SK-MEL-5 (cell line): ENCODE measurements at places on chromosomes 4 and X. TPM values are rescaled to one million over a fixed set of nuclear protein-coding genes. Genes with fewer than 3 reads are reported as not detected.

- DNase-seq = peak; percentile 2
Measured at GRCh38 chrX:155313766-155314165, 20.6 kb downstream of the CLIC2 start.

DNA sequence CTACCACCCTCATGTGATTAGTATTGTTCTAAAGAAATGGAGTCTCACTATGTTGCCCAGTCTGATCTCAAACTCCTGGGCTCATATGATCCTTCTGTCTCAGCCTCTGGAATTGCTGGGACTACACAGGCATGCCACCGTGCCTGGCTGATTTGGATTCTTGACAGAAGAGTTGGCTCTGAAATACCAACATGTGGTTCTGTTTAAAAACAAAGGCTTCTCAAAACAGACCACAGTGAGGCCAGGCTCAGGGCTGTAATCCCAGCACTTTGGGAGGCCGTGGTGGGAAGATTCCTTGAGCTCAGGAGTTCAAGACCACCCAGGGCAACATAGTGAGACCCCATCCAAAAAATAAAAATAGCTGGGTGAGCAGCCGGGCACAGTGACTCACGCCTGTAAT, 126.7 kb downstream of the DHRSX start:
- no peak for DNase-seq

Gene USP17L29
- total RNA-seq = not detected in 2 replicates

Gene GC
- not detected in 2 replicates for total RNA-seq

- DNase-seq = peak; percentile 83
Measured at GRCh38 chr4:186149872-186150271, 41.5 kb upstream of the CYP4V2 start.

DNA sequence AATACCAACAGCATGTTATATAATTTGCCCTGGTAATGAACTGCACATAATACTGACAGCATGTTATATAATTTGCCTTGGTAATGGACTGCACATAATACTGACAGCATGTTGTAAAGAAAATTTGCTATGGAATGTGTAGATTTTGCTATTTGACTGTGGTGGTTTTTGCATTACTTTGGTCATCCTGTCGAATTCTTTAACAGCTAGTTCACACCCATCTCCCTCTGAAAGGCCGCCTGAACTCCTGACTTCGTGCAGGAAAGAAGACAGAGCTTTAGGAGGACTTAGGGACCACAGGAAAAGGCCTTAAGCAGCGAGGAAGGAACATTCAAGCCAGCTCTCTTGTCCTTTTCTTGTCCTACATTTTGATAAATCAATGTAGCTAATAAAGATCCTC, 45.2 kb upstream of the DCLK2 start:
- no peak for DNase-seq

GRCh38 chrX:131262738-131263679, 26.1 kb downstream of the IGSF1 start:
- peak; percentile 67 for DNase-seq

DNA sequence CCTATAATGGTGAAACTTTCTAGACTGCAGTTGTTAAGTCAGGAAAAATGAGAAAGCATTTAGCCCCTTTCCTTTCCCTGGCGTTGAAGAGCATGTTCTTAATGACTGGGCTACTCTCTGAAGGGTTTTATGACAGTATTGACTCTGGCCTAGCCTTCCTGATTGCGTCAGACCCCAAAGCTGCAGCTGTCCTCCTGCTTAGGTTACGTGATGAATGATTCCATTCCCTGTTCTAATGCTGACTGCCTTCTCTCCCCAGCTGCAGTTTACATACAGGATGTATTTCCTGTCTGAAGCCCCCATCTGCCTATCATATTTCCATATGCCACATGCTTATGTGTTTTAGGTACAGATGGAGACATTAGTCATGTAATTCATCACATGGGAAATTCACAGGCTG, 105.8 kb upstream of the EGFL6 start:
- no peak for DNase-seq

DNA sequence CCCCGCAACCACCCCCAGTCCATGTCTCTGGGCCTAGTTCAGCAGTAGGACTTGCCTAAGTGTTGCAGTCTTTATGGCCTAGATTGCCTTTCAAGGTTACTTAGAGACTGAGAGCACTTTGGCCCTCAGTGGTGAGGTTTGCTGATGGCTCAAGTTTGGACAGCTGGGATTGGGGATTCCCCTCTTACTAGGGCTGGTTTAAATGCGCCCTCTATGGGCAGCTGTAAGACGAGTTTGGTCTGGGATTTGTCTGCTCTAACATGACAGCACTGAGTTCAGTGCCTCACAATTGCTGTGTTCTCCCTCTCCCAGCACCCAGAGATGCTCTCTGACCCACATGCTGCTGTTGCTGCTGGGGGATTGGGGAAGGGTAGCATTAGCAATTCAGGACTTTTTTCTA, 23.1 kb downstream of the DACH2 start:
- peak; percentile 72 for DNase-seq

Gene OTUD6A
- total RNA-seq = not detected in 2 replicates

Gene CSTF2
- 29.7 and 30.0 TPM in 2 replicates for total RNA-seq

- DNase-seq = no peak
Measured at GRCh38 chr4:105440890-105441289, 33.0 kb downstream of the PPA2 start.

DNA sequence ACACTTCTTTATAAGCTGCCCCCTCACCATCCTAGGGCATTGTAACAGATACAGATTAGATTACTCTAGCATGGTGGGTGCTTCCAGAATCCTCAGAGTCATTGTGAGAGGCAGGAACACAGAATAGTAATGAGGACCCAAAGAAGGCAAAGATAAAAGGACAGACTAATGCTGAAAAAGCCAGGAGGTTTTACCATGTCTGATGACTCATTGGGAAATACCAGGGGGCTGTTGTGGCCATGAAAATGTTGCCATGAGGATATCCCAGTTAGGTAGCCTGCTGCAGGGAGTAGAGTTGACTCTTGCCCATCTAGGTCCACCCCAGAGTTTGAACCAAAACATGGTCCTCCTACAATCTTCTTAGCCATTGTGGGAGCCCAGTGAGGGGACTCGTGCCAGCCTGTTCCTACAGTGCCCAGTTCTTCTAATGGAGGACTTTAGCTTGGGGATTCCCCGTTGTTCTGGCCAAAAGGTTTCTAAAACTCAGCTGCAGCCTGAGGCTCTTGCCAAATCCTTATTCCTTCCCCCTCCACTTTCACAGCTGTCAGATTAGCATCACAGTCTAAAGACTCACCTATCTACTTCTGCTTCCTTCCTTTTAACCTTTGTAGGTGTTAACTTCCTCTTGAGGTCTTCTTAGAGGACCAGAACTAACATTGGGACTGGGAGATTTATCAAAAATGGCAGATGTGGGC, 586.0 kb upstream of the AADAT start:
- DNase-seq = no peak

DNA sequence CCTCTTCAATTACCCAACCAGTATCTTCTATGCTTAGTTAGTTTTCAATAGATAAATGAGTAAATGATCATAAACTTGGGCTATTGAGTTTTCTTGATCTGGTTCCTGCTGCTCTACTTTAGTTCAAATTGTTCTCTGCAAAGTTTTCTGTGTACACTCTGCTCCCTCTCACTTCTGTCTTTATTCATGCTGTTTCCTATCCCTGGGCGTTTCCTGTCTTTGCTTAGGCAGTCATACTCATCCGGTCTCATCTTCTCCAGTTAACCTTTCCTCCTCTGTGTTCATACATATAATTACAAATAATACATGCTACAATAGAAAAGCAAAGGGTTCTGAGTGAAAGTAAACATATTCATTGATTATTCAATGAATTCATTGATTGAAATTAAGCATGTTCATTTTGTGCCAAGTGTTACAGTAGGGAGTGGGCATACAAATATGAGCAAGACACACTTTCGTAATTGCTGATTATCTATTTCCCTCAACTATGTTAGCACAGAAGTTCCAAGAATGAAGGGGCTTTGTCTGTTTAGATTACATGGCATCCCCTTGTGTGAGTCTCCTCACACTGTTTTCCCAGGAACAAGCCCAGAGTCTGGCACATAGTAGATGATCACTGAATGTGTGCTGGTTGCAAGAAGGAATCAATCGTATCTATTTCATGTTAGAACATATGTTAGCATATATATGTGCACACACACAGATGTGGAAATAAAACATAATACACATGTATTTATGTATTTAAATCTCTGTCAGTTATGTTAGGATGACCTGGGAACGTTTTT, 1.1 kb downstream of the RAB39B start:
- DNase-seq = no peak

- DNase-seq = no peak
Measured at GRCh38 chrX:133053861-133054598, 42.9 kb downstream of the USP26 start.

DNA sequence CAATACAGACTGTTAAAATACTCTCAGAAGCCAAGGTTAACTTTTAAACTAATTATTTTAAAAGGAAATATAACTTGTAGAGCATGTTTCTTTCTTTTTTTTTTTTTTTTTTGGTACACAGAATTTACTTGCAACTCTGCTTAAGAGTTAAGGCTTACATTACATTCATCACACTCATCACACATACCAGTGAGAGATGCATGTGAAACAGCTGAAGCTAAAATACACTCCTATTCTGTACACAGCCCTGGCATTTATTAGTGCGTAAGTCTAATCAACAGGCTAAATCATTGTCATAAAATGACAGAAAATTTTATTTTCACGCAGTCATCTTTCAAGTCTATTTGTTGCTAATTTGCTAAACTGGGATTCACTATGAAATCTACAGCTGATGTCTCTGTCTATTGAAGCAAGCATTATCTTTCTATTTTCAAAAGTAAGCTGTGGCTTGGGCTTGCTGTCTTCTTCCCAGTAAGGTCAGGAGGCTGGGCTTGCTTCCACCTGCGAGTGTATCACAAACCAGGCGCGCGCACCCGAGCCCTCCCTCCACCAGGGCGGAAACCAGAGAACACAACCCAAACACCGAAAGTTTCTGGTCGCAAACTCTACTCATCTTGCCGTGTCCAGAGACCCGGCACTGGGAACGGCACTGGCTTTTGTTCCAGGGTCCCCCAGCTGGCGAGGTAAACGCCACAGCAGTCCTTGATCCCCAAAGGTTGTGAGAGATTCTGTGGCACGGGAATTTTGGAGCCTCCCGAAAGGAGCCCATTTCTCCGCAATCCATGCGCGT, 3.9 kb downstream of the MAML3 start:
- DNase-seq = peak; percentile 60

Gene PROM1
- total RNA-seq = 3.1 and 4.1 TPM in 2 replicates

Gene PAK3
- total RNA-seq = 0.03 TPM in 1 of 2 replicates, not detected in the other

GRCh38 chrX:141701072-141701471, 2.5 kb upstream of the SPANXD start:
- no peak for DNase-seq

DNA sequence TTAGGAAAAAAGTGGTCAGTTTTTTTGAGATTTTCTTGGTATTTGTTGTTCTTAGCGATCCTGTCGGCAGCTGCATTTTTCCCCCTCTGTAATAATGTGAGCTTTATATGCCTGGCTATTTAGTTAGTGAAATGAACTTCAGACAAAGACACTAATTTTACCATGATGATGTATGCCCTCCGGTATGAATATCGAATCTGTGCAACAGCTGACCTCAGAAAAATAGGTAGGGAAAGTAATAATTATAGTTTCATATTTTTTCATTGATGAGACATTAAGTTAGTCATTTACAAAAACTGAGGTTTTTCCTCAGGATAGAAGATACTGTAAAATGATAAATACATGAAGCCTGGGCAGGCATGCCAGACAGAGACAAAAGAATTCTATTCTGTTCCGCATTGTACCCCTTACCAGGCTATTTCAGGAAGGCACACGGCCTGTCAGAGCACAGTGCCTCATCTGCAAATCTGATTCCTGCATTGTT, 155.8 kb downstream of the SHROOM3 start:
- DNase-seq = no peak

Gene NAP1L5
- 10.8 and 14.0 TPM in 2 replicates for total RNA-seq

- DNase-seq = no peak
Measured at GRCh38 chrX:120401301-120401700, 39.4 kb downstream of the ATP1B4 start.

DNA sequence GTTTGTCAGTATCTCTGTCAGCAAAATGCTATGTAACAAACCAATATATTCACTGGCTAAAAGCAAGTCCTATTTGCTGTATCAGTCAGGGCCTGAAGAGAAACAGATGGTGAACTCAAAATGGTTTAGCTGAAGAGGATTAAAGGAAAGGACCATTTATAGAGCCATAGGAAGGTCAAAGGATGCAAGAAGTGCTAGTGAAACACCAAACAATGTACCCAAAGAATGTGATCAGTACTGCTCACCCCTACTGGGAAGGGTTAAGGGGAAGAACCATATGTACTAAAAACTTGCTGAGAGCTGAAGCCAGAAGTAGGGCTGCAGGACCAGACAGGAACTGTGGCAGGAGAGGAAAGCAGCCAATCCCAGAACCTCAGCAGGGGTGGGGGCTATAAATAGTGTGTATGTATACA, 479.3 kb downstream of the INPP4B start:
- DNase-seq = no peak

Gene TRIM60
- not detected in 2 replicates for total RNA-seq

Gene IL2RG
- not detected in 2 replicates for total RNA-seq

DNA sequence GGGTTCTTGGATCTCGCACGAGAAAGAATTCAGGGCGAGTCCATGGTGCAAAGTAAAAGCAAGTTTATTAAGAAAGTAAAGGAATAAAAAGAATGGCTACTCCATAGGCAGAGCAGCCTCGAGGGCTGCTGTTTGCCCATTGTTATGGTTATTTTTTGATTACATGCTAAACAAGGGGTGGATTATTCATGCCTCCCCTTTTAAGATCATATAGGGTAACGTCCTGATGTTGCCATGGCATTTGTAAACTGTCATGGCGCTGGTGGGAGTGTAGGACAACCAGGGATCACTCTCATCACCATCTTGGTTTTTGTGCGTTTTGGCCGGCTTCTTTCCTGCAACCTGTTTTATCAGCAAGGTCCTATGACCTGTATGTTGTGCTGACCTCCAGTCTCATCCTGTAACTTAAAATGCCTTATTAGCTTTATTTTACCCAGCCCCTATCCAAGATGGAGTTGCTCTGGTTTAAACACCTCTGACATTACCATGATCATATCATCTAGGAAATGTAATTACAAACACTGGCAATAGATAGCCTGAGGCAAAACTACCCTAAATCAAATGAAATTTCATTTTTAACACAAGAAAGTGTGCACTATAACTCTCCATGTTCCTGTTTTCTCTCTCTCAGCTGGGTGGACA, 94.3 kb upstream of the ATXN3L start:
- no peak for DNase-seq

DNA sequence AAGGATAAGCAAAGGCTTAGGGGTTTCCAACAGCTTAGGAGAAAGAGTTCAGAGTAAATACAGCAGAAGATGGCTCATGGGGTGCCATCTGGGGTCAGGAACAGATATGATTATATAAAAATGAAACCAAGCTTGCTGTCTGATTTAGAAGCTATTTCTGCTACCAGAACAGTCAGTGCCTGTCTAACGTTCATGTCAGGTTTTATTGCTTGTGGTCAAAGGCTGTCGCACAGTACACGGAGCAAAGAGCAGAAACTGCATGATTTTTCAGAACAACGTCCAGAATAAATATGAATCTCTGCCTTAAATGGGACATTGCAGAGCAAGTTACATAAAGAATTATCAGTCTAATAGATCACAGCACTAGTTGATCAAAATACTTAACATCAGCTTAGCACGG, 17.4 kb downstream of the CETN2 start:
- DNase-seq = no peak

- DNase-seq = no peak
Measured at GRCh38 chr4:69833251-69833650, 26.7 kb downstream of the SULT1E1 start.

GRCh38 chrX:99663136-99663535, 746.9 kb downstream of the PCDH19 start:
- no peak for DNase-seq

Gene P2RY4
- not detected in 2 replicates for total RNA-seq
